Urinary bladder (tissue), 4 donors: ENCODE measurements at places on chromosomes 1 and 21. TPM values are rescaled to one million over a fixed set of nuclear protein-coding genes. Genes with fewer than 3 reads are reported as not detected.
A peak's percentile ranks its signal among the peaks of the same experiment; 100 is the strongest.

RGS4 gene
- total RNA-seq, result 26.0 TPM

CYP4A22 gene
- not detected for total RNA-seq

TNFAIP8L2 gene
- 4.0 TPM for total RNA-seq

DNA sequence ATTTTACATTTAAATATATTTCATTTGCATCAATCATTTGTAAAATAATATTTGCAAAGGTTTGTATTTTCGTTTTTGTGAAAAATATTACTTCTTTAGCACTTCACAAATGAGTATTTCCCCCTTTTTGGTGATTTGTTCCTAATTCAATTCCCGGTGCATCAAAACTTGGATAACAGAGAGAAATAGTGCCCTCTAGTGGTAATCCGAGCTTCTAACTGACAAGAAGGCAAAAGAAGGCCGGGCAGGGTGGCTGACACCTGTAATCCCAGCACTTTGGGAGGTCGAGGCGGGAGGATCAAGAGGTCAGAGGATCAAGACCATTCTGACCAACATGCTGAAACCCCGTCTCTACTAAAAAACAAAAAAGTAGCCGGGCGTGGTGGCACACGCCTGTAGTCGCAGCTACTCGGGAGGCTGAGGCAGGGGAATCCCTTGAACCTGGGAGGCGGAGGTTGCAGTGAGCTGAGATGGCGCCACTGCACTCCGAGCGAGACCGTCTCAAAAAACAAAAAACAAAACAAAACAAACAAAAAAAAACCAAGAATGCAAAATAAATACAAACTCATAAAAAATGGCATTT lies 137.7 kb downstream of the COL11A1 start:
- no peak for DNase-seq

GRCh38 chr1:114756949-114757454 lies 782 bp downstream of the CSDE1 start:
- DNase-seq, result no peak

BCAR3 gene
- 14.5 TPM for total RNA-seq

- DNase-seq, result no peak
These were observed 25.8 kb upstream of the VPS26C start for GRCh38 chr21:37292941-37293340.

GRCh38 chr1:88457197-88457596 lies 226.9 kb upstream of the PKN2 start:
- no peak for DNase-seq

DNA sequence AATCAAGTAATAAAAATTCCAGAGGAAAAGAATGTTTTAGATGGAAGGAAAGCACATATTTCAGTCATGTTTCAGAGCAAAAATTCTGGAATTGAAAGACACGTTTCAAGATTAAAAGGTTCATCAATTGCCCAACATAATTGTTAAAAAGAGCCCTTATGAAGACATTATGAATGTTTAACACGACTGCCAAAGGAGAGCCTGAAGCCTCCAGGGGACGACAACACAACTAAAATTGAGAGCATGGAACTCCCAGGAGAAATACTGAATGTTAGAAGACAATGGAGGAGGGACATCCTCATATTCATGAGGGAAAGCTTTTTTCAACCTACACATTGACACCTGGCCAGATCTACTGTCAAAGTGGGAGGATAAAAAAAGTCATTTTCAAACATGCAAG lies 16.0 kb downstream of the OR2T11 start:
- peak; percentile 4 for DNase-seq

NECTIN4 gene
- 12.2 TPM for total RNA-seq

- no peak for DNase-seq
These were observed 16.9 kb downstream of the PSMB4 start for GRCh38 chr1:151416231-151416630.

SAMD11 gene
- total RNA-seq, result 18.1 TPM

DNA sequence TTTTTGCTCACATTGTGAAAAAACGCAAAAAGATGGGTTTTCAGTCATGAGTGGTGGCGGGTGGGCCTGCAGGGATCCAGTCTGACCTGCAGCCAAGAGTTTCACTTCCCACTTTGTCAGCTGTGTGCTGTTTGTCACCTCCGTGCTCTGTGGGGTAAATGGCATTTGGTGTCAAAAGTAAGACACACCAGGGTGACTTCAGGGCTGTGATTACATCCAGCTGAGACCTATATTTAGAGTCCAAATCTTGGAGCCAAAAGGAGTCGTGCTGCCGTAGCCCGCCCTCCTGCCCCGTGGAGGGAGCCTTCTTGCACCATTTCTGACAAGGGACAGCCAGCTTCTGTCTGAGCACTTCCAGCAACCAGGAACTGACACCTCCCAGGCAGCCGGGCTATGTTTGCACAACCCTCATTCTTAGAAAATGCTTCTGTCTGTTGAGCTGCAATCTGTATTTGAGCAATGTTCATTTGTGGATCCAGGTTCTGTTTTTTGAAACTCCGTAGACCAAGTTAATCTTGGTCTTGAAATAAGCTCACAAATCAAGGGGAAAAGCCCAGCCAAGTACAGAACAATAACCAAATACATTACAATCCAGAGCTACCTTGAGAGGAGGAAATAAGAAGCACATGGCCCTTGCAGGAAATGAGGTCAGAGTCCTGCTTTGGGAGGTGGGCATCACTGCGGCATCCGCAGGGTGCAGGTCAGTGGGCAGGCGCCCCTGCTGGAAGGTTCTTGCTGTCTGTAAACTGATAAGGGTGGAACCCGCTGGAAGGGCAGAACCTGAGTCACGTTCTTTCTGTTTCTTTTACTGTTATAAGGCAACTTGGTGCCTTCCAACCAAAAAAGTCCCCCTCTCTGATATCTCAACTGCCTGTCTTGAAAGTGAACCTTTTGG lies 14.4 kb downstream of the ABCG1 start:
- DNase-seq, result no peak

DNA sequence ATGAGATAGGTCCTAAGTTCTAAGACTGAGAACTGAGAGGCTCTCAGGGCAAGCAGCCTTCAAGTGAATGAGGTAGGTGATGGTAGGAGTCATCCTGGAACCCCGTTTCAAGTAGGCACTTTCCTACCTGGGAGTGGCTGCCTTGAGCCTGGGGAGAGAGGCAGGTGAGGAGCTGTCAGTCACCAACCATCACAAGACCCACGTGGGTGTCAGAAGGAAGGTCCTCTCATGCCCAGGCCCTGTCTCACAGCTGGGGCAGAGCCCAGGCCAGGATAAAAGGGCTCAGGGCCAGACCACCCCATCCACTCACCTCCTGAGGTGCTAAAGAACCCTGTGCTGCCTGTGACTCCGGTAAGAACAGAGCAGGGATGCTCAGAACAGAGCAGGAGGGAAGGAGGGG lies at the start of gene LCE1D:
Gene LCE1D, plus strand, starts transcription at position 301 of the 400 bp plus-strand sequence. CDS start 1,074 bp downstream, outside the sequence.
- DNase-seq, result no peak

- DNase-seq, result no peak
These were observed 54.7 kb upstream of the EPS8L3 start for GRCh38 chr1:109818271-109818987.

DNA sequence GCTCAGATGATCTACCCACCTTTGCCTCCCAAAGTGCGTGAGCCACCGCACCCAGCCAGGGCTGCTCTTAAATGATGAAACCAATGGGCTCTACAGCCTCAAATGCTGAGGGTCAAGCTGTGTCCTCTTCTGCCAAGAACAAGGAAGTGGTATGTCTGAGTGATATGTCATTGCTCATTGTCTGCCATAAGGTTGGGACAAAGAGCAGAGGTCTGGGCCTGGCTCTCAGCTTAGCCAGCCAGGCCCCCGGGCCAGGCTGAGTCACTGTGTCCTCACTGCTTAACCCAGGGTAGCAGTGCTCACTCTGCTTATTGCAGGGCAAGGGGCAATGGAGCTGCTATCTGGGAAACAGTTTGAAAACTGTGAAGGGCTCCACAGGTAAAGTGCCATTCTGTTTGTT lies 8.3 kb upstream of the ETS2 start:
- no peak for DNase-seq

C4BPA gene
- 0.95 TPM for total RNA-seq

DNA sequence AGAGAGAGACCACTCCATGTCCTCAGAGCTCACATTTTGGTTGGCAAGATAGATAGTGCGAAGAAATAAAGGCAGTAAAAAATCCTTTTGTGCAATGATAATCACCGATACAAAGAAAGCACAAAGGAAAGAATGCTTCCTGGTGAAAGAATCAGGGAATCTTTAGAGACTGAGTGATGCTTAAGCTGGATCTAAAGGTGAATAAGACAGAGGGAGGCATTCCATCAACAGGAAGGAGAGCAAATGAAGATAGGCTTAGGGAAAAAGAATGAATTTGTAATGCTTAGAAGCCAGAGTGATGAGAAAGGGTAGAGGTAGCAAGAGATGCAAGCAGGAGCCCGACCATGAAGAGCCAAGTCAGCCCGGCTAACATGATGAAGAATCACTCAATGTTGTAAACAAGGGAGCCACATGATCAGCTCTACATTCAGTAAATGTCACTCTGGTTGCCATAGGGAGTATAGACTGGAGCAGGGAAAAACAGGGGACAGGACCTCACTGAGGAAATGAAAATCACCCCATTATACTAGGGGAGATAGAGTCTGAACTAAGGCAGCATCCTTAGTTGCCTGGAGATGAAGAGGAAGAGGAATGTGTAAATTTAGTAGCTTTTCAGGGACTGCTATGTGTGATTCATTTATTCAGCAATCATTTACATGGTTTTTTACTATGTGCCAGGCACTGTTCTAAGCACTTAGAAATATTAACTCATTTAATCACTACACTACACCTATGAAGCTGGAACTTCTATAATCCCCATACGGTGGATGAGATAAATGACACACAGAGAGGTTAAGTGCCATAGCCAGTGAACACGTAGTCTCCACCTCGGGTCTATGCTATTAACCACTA lies 402.6 kb upstream of the NFIA start:
- DNase-seq, result no peak

- DNase-seq, result no peak
These were observed 670.2 kb upstream of the CXADR start for GRCh38 chr21:16842696-16843035.

DNA sequence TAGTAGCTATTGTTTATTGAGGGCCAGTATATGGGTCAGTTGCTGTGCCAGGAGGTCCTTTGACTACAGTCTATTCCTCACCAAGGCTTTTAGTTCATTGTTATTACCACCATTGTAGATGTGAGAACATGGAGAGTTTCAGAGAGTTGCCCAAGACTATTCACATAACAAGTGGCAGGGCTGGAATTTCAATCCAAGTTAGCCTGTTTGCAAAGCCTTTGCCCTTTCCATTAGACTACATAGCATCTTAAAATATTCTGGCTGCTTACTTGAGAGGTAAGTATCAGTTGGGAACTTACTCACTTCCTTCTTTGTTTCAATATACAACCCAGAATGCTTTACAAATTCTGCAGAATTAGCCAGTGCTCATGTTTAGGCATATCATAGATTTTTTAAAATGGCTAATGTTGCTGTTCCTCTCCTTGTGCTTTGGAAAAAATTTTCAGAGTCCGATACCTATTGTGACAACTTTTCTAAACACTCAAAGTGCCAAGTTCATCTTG lies 141.2 kb downstream of the FGGY start:
- DNase-seq, result no peak

FOXD2 gene
- 0.85 TPM for total RNA-seq

IQCC gene
- 3.2 TPM for total RNA-seq

DNA sequence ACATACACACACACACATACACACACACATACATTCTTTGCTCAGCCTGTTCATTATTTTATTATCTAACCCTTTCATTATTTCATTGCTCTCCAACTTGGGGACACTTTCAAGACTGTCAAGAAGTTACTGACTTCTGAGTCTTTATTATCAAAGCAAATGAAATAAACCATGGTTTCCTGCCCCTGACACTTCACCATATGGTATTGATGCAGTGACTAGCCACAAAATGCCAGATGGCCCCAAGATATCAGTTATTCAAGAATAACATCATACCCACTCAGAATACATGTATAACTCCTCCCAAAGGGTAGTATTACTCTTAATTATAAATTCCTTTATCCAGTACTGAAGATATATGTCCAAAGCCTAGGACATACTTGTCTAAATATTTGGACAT lies 197.3 kb downstream of the MRPL39 start:
- DNase-seq, result no peak

GRCh38 chr1:11842154-11843041 lies 5.2 kb downstream of the NPPA start:
- peak; percentile 25 for DNase-seq

GRCh38 chr21:22278366-22278765 lies 1280.2 kb downstream of the NCAM2 start:
- no peak for DNase-seq

DNA sequence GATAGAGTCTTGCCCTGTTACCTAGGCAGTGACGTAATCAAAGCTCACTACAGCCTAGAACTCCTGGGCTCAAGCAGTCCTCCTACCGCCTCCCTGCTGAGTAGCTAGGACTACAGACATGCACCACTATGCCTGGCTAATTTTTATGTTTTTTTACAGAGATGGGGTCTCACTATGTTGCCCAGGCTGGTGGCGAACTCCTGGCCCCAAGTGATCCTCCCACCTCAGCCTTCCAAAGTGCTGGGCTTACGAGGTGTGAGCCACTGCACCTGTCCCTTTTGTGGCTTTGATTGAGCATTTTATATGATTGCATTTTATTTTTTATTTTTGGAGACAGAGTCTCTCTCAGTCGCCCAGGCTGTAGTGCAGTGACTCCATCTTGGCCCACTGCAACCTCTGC lies 25.8 kb downstream of the SDCCAG8 start:
- no peak for DNase-seq

GRCh38 chr1:3121401-3122210 lies 52.6 kb downstream of the PRDM16 start:
- no peak for DNase-seq

DNA sequence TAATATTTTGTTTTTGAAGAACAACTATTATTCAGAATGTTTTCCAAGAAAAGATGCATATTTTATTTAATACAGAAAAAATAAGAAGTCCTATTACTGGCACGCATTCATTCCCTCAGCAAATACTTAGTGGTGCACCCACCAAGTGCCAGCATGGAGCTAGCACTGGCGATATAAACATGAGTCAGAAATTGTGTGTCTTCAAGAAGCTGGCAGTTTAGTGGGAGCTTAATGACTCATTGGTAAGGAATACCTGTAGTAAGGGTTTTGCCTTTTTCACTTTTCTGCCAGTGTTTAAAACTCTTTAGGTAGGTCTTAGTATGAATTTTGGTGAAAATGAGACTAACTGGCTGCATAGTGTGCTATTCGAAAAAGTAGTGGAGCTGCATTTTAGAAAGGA lies 6.3 kb downstream of the MAGI3 start:
- DNase-seq, result no peak

CRYAA gene
- not detected for total RNA-seq

DNA sequence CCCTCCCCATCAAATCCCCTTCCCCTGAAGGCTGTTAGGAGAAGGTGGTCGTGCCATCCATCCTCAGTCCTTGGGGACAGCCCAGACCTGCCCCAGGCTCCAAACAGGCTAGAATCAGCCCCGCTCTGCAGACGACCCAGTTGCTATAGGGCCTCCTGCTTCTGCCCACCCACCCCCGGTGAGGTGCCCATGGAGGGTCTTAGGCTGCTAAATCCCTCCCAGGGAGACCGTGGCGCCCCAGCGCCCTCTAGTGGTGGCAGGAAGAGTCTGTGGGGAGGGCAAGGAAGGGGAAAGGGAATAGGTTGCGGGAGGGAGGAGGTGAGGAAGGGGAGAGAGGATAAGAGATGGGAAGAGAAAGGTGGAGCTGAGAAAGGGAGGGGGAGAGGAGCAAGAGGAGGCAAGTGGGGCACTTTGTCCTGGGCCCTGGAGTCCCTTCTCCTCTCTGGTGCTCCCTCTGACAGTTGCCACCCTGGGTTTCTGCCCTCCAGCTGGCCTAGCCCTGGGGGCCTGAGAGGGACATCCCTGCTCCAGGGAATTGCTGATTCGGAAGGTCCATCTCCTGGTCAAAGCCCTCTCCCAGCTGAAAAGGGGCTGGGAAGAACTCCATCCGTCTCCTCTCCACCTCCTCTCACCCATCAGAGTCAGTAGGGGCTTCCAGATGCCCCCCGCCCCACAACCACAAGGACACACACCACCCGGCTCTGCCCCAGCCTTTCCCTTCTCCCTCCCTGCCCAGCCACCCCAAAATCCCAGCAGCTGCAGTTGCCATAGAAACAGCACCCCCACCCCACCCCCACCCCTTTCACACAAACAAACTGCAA lies 55.4 kb downstream of the CAMK2N1 start:
- DNase-seq, result no peak
